ENCODE measurements at places on chromosomes 1 and 21. TPM values are rescaled to one million over a fixed set of nuclear protein-coding genes. Genes with fewer than 3 reads are reported as not detected.

RNF186 gene
- not detected for total RNA-seq

AGBL4 gene
- total RNA-seq = not detected

DNA sequence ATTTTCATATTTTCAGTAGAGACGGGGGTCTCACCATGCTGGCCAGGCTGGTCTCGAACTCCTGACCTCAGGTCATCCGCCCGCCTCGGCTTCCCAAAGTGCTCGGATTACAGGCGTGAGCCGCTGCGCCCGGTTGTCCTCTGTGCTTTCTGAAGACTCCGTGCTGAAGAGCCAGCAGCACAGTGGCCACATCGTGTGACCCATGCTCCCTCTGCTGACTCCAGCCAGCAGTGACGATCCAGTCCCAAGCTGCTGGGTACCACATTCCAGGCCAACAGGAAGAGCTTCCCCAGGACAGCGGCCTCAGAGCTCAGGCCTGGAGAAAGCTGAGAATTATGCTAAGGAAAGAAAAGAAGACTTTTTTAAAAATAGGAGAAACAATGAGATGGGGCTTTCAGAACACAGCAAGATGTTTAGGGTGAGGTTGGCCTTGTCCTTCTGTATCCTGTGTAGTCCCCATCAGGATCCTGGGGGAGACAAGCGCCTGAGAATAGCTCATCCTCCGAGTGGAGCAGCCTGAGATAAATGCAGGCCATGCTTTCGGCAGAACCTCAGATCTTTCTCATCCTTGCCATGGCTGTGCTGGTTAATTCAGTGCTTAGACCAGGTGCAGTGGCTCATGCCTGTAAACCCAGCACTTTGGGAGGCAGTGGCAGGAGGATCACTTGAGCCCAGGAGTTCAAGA lies 207.1 kb downstream of the SLC35F3 start:
- H3K4me1 ChIP-seq = peaks cover 10% of the 10 kb centered on the region
- no peak overlapping the region for H3K4me3 ChIP-seq
- H3K36me3 ChIP-seq = no peaks in the 10 kb centered on the region
- DNase-seq = no peak
- peaks cover 18% of the 10 kb centered on the region for H3K27me3 ChIP-seq

- no peaks in the 10 kb centered on the region for H3K4me1 ChIP-seq
- DNase-seq = no peak
- no peaks in the 10 kb centered on the region for H3K36me3 ChIP-seq
- H3K27me3 ChIP-seq = no peaks in the 10 kb centered on the region
- H3K27ac ChIP-seq = no peak overlapping the region
- no peak overlapping the region for H3K4me3 ChIP-seq
Measured at GRCh38 chr1:51002516-51002915, 32.5 kb downstream of the CDKN2C start.

MACO1 gene
- total RNA-seq = 22.6 TPM

PLPPR4 gene
- total RNA-seq = not detected

DRAXIN gene
- 0.12 TPM for total RNA-seq

- DNase-seq = no peak
- no peaks in the 10 kb centered on the region for H3K36me3 ChIP-seq
- H3K27ac ChIP-seq = no peak overlapping the region
Measured at GRCh38 chr1:118247593-118247992, 62.6 kb upstream of the SPAG17 start.

GBP6 gene
- 2.8 TPM for total RNA-seq

DNA sequence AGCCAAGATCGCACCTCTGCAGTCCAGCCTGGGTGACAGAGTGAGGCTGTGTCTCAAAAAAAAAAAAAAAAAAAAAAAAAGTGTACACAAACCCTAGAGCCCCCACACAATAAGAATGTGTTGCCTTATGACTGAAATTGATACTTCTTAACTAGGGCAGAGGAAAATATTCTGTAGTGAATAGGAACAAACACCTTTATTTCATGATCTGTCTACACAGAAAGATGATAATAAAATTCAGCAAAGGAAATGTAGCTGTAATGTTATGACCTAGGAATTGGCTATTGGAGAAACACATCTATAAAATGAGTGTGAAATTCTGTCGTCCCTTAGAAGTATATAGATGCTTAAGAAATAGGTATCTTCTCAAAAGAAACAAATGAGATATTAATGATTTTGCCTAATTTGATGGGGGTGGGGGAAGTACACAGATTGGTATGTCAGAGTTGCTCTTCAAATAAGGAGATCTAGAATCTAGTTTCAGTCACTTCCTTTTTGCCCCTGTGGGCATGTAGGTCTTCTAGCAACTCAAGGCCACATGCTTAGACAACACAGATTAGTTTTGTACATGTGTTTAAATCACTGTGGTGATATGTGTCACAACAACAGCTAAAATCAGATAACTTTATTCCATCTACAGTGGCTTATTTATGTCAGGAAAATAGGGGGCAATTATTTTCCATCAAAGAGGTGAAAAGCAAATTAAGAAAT lies 10.7 kb upstream of the GPR25 start:
- H3K27ac ChIP-seq = peak overlapping the region; percentile 19
- H3K27me3 ChIP-seq = peaks cover 21% of the 10 kb centered on the region
- peaks cover 27% of the 10 kb centered on the region for H3K4me1 ChIP-seq
- peak overlapping the region; percentile 27 for H3K4me3 ChIP-seq
- DNase-seq = no peak

FMN2 gene
- total RNA-seq = not detected

DNA sequence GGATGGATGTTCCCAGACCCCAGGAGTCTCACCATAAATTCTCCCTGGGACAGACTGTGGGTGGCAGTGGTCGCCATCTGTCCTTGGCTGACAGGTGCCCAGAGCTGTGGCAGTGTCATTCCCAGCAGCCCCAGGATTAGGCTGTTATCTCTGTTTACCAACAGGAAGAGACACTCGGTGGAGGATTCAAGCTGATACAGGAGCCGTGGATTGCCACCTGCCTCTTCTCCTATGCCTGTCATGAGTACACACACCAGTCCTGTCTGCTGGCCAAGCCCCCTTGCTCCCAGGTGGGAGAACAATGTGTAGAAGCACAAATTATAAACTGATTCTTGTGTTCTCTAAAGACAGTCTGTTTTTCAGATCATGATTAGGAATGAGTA lies 152.6 kb downstream of the ETS2 start:
- H3K4me1 ChIP-seq = peaks cover 53% of the 10 kb centered on the region
- H3K36me3 ChIP-seq = peaks cover 12% of the 10 kb centered on the region
- DNase-seq = no peak
- no peak overlapping the region for H3K27ac ChIP-seq
- H3K27me3 ChIP-seq = peaks cover 9% of the 10 kb centered on the region

GRCh38 chr1:170252851-170253579 lies 107.3 kb downstream of the NTMT2 start:
- H3K4me1 ChIP-seq = peaks cover 7% of the 10 kb centered on the region
- no peaks in the 10 kb centered on the region for H3K27me3 ChIP-seq
- H3K4me3 ChIP-seq = no peak overlapping the region

DNA sequence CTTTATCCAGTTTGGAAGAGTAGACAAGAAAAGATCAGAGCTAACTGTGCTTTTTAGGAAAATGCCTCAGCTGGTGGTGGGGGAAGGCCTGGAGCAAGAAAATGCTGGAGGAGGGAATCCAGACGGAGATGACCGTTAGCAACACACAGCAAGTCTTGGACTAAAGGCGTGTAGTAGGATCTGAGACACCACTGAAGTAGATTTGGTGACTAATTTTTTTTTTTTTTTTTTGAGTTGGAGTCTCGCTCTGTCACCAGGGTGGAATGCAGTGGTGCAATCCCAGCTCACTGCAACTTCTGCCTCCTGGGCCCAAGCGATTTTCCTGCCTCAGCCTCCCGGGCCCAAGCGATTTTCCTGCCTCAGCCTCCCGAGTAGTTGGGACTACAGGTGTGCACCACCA lies 41.2 kb downstream of the LPAR3 start:
- peaks cover 12% of the 10 kb centered on the region for H3K27me3 ChIP-seq
- peaks cover 42% of the 10 kb centered on the region for H3K4me1 ChIP-seq
- no peak overlapping the region for H3K27ac ChIP-seq

All from activated T-cell treated with anti-CD3 and anti-CD28 coated beads, Interleukin-2, amount 50 U/mL, for 72 hours (primary cell).